ENCODE measurements at places on chromosomes 4 and X. TPM values are rescaled to one million over a fixed set of nuclear protein-coding genes. Genes with fewer than 3 reads are reported as not detected.

The MAGEA11 gene
- total RNA-seq = not detected

The IGSF1 gene
- total RNA-seq = not detected

The YIPF7 gene
- total RNA-seq = not detected

The TBC1D8B gene
- total RNA-seq = 4.7 TPM

The NHS gene
- 3.6 TPM for total RNA-seq

The TRIM75 gene
- not detected for total RNA-seq

The PCDH11X gene
- total RNA-seq = not detected

The TMPRSS11B gene
- total RNA-seq = 0.05 TPM

The PRSS48 gene
- not detected for total RNA-seq

The PAGE5 gene
- not detected for total RNA-seq

The GAGE12H gene
- total RNA-seq = not detected

The NIPAL1 gene
- 13.0 TPM for total RNA-seq

The MGAT4D gene
- total RNA-seq = not detected

The PROM1 gene
- under 0.01 TPM for total RNA-seq

The KIT gene
- total RNA-seq = not detected

The TLR3 gene
- 2.4 TPM for total RNA-seq

The GSPT2 gene
- 2.0 TPM for total RNA-seq

The NPFFR2 gene
- 0.14 TPM for total RNA-seq

The ANAPC4 gene
- 12.0 TPM for total RNA-seq

The CORIN gene
- total RNA-seq = 0.05 TPM

The ADAM29 gene
- total RNA-seq = not detected

The TMEM154 gene
- total RNA-seq = 57.7 TPM

The PNMA6A gene
- total RNA-seq = not detected

The TRIM60 gene
- not detected for total RNA-seq

The EREG gene
- total RNA-seq = 33.1 TPM

The FGF16 gene
- not detected for total RNA-seq

The JAKMIP1 gene
- not detected for total RNA-seq

The RTL9 gene
- 0.09 TPM for total RNA-seq

The FOXR2 gene
- not detected for total RNA-seq

The FAM47A gene
- total RNA-seq = not detected

The TECRL gene
- not detected for total RNA-seq

The PGAM4 gene
- total RNA-seq = not detected

The S100G gene
- total RNA-seq = not detected

The PPBP gene
- total RNA-seq = 3.9 TPM

The KLF8 gene
- 6.8 TPM for total RNA-seq

The POU3F4 gene
- total RNA-seq = not detected

The PRDM8 gene
- total RNA-seq = 0.70 TPM

The ASMT gene
- not detected for total RNA-seq

The CT83 gene
- not detected for total RNA-seq

The ODAPH gene
- not detected for total RNA-seq

The CXCL9 gene
- not detected for total RNA-seq

The HPSE gene
- total RNA-seq = 7.3 TPM

The SLC49A3 gene
- total RNA-seq = 0.63 TPM

The HTATSF1 gene
- 29.4 TPM for total RNA-seq

The TGIF2LX gene
- total RNA-seq = not detected

The GPM6B gene
- total RNA-seq = 5.7 TPM

The PAGE2B gene
- not detected for total RNA-seq

The BTC gene
- 0.71 TPM for total RNA-seq

The OFD1 gene
- total RNA-seq = 10.9 TPM

The QDPR gene
- 20.6 TPM for total RNA-seq

The MAGEA12 gene
- not detected for total RNA-seq

The SLC9B1 gene
- total RNA-seq = not detected

The CLDN34 gene
- total RNA-seq = not detected

The GRIA3 gene
- total RNA-seq = 0.28 TPM

Measured in airway epithelial cell (primary cell).